Hepatocyte (in vitro differentiated cells): ENCODE measurements at places on chromosomes 2 and 18. TPM values are rescaled to one million over a fixed set of nuclear protein-coding genes. Genes with fewer than 3 reads are reported as not detected.

DNA sequence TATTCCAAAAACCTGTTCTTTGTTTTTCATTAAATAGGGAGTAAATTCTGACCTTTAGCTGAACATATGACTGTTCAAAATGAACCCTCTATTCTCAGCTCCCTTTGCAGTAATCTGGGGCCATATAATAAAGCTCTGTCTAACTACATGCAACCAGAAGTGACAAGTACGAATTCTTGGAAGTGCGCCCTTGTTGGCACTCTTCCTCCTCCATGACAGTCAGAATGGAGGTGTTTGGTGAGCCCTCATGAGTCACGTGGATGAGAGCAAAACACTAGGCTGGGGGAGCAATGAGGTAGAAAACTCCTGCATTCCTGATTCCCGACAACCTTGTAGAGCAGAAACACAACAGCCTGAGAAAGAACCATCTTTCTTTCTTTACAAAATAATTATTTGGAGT, 552.9 kb downstream of the FBXO15 start:
- DNase-seq: no peak

- DNase-seq: peak; percentile 21
Observed at GRCh38 chr18:61333746-61334490, 688 bp downstream of the CDH20 start.

- peak; percentile 73 for DNase-seq
Observed at GRCh38 chr2:120346026-120346666, at the start of gene INHBB. TSS of gene INHBB (plus strand) at chr2:120346136. CDS start at chr2:120346189, 53 bp downstream.

The CREG2 gene
- total RNA-seq: 2.2 and 3.8 TPM in 2 replicates

The ONECUT2 gene
- 1.7 TPM in 2 replicates for total RNA-seq

DNA sequence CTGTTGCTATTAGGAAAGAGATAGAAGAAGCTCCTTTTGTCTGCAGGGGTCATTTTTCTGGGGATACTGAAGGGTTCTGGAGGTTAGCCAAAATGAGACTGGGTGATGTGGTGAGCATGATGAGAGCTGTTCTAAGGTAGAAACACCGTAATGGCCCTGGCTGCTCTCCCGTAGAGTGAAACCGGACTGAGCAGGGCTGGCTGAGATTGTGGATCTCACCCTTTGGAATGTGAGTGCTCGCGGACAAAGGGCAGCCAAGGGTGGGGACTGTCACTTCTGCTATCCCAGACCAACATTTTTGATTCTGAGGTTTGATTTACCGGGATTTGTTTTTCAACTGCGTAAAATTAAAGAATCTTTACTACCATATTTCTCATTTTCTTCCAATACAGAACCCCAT, 36.2 kb downstream of the TNFRSF11A start:
- no peak for DNase-seq

- DNase-seq: no peak
Observed at GRCh38 chr2:71581026-71581425, 127.7 kb downstream of the DYSF start.

DNA sequence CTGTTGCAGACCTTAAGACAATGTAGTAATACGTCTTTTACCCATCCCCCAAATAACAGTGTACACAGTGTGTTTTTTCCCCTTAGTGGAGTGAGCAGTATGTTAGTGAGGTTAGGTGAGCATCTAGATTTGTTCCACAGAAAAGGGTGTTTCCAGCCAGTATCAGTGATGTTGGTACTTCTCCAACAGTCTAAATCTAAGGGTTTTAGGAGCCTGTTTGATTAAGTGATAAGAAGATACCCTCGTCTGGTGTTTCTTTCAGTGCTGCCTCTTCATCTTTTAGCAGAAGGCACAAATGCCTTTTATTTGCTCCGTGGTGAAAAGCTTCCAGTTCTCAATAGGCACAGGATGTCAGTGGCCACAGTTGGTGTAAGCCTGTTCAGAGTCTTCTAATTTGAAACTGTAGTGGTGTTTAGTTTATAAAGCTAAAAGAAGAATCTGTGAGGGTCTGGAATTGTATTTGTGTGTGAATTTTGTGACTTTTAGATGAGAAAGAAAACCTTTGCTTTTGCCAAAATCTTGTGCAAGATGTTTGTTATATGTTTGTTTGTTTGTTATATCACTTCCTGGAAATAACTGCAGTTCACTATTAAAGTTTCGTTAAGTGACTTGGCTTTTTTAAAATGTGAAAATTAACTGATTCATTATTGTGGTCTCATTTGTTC, 71.2 kb downstream of the MAP4K4 start:
- no peak for DNase-seq

The CBLN2 gene
- 0.52 and 1.1 TPM in 2 replicates for total RNA-seq

- DNase-seq: no peak
Observed at GRCh38 chr2:182862091-182862490, 4.3 kb downstream of the FRZB start.

GRCh38 chr18:23173912-23174311, 38.6 kb downstream of the CABLES1 start:
- no peak for DNase-seq

DNA sequence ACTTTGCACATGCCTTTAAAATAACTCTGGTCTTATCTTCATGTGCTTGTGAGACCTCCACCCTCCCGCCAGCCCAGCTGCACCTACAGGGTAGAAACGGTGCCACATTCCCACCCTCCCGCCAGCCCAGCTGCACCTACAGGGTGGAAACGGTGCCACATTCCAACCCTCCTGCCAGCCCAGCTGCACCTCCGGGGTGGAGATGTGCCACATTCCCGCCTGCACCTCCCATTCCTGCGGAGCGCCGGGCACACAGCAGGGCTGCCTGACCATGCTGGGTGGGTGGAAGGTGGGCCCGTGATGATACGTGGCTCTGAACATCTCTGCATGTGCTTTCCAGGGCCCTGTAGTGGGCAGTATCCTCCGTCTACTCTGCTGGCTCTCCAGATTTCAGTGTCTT, 243.7 kb upstream of the PXDN start:
- DNase-seq: no peak
